ENCODE measurements at places on chromosomes 7 and 10.

- DNase-seq = no peak
Measured at GRCh38 chr10:132624847-132625471, 87.4 kb downstream of the INPP5A start.

GRCh38 chr10:31490858-31491504, 172.0 kb downstream of the ZEB1 start:
- DNase-seq = no peak

GRCh38 chr7:135706038-135706742, 21.8 kb downstream of the SLC13A4 start:
- DNase-seq = no peak

GRCh38 chr10:79054203-79055099, 14.3 kb upstream of the ZMIZ1 start:
- DNase-seq = peak; percentile 70

DNA sequence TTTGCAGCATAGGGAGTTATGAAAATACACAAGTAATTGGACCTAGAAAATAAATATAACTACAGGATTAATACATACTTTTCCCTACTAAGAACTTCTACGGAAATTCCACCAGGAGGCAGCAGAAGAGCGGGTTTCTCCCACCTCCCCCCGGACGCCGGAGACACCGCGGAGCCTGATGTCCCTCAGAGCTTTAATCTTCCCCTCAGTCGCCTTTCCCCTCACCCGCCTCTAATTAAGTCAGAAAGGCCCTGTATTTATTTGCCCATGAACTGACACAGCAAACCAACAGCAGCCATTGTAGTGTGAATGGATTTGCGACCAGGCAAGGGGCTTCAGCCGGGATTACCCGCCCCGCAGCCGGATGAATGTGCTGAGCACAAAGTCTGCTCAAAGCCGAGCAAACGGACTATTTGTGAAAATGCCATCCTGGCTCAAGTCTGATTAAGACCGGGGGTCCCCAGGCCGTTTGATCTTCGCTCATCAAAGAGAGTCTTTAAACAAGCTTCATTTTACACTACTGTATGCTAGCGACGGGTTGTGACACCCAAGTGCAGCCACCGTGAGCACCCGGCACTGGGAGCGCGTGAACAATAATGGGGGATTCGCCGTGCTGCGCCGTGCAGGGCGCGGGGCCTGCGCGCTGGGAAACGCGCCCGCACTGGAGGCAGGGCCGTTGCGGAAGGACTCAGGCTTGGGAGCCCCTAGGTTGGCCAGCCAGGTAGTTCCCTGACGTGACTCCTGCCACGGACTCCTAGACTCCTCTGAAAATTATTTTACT, 5.6 kb upstream of the DKK1 start:
- peak; percentile 48 for DNase-seq

DNA sequence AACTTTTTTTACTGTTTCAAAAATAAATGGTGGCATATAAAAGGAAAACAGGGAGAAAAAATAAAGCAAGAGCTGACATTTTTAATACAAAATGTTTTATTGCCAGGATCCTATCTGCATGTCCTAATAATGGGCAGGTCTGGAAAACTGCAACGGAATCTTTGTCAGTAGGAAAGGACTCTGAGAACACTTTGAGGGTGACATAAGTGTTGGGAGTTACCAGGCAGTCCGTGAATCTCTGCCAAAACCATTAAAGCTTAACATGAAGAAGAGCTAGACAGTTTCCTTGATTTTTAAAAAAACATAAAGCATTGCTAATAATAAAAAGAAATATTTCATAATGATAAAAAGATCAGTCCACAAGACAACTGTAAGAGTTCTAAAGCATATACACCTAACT, 80.7 kb downstream of the AGMO start:
- no peak for DNase-seq

DNA sequence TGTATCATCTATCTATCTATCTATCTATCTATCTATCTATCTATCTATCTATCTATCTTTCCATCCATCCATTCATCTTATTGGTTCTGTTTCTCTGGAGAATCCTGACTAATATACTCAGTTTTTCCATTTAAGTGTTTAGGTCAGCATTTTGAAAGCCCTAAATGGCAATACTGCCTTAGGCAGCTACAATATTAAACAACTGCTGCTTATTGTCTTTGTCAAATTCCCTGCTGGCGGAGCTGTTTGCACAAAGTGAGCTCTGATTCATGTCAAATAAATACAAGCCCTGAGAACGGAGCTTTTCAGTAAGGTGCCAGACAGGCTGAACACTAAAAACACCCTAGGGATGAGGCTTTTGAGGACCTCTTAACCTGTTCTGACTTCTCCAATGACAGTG, 7.1 kb upstream of the KLHL7 start:
- no peak for DNase-seq

DNA sequence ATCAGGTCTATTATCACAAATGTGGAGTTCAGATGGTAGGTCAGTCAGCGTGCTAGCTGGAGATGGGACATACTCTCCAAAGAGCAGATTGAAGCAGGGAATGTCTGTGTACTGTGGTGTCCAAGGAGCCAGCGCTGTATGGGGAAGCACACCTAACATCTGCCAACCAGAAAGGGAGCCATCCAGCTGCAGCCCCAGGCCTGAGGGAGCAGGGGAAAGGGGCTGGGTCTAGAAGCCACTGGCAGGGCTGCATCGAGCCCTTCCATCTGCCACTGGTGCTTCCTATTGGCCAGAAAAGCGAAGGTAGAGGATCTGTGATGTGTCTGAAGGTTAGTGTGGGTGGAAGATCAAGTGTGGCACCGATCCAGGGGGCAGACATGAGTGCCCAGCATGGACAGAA, 8.0 kb upstream of the RAMP3 start:
- DNase-seq = no peak

- DNase-seq = no peak
Measured at GRCh38 chr7:6258440-6259182, 13.8 kb downstream of the CYTH3 start.

- DNase-seq = peak; percentile 55
Measured at GRCh38 chr7:154953006-154953684, 49.8 kb downstream of the PAXIP1 start.

DNA sequence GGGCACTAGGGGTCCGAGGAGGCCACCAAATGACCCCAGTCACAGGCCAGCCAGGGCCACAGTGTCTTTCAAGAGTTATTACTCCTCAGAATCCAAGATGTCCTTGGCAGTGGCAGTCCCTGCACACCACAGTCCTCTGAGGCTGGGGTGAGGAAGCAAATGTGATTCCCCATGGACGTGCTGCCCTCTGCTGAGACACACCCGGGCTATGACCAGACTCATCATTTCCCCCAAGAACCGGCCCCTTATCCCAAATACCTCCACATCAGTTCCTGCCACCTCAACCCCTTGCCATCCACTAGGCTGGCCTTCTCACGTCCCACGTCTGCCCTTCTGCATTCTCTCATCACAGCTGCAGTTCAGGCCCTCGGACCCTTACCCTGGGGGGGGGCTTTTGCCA, 5.0 kb downstream of the PRKAG2 start:
- DNase-seq = no peak

DNA sequence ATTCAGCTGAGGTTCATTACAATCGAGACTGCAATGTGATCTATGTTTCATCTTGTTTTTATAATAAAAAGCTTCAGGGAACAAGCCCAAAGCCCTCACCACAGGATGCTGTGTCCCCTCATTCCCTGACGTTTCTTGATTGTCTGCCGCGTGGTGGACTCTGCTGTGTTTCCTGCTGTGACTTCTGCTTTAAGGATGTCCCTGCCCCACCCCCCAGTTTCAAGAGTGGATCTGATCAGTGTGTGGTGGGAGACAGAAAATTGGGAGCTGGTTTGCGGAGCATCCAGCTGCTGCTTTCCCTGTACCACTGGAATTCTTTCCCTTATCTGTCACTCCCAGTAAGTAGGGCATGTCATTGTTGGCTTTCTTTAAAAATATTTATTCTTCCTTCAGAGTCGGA, 86.2 kb downstream of the CREM start:
- DNase-seq = no peak

DNA sequence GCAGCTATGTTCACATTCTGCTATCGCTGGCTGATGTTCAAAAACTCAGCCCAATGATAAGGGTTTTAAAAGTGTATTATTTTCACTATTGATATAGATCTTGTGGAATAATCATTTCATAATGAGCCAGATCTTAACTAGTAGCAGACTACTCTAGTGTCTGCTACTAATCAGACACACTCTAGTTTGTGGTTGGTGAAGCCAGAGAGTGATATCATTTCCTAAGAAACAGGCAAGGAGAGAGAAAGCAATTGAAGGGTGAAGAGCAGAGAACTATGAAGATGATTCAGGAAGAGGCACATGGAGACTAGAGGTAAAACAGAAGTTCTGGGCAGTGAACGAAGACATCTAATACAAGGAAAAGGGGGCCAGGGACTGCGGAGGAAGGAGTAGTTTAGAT, 58.2 kb upstream of the BET1 start:
- DNase-seq = no peak

GRCh38 chr10:86758189-86759072, 2.0 kb downstream of the BMPR1A start:
- no peak for DNase-seq

GRCh38 chr7:155870334-155871180, 58.3 kb upstream of the SHH start:
- DNase-seq = no peak

DNA sequence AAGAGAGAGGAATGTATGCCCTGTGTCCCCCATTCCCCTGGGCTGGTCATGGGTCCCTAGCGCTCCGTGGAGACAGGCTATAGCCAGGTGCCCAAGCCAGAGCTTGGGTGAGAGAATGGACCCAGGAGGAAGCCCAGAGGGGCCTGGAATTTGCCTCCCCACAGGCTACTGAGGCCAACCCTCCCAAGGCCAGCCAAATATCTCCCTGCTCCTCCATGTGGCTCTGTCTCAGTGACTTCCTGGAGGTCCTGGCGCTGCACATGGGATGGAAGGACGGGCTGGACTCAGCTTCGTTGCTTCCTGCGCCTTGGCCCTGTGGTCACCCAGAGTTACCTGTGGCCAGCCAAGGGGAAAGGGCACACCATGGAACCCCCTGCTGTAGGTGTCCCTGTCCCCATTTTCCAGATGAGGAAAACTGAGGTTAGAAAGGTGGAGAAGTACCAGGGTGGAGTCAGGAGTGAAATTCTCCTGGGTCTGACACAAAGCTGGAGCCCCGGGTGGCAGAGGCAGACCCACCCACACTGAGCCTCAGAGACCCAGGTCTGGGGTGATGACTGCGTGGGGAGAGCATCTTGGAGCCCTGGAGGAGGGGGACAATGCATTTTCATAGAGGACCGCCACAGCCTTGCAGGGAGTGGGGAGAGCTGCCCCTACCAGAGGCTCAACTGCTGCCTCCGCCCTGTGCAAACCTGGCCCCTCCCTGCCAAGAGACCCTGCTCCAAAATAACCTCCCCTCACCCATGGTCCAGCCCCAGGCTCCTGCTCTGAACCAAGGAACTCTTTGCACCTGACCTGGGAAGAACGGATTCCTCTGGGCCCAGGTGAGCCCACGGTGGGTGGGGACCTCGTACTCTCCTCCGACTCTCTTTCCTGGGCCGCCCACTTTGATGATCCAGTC, 42.6 kb downstream of the TMEM270 start:
- no peak for DNase-seq

- DNase-seq = no peak
Measured at GRCh38 chr10:129505500-129506075, 38.5 kb downstream of the MGMT start.

GRCh38 chr10:31602541-31603234, 283.7 kb downstream of the ZEB1 start:
- DNase-seq = peak; percentile 46

DNA sequence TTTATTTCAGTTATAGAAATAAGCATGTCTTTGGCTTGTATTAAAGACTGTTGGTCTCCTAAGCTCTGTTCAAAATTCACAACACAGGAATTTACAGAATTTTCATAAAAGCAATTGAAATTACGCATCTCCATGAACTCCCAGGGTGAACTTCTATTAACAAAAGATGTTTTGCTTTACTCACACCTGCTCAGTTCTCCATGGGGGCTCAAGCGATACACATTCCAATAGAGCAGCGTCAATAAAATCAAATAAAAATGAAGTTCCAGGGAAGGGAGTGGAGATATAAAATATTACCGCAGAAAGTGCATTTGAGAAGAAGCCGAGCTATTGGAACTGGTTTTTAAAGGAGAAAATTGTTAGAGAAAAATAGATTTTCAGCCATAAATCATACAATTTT, 41.5 kb upstream of the ZNF438 start:
- no peak for DNase-seq

GRCh38 chr10:93816123-93816747, 58.5 kb downstream of the LGI1 start:
- DNase-seq = peak; percentile 59

DNA sequence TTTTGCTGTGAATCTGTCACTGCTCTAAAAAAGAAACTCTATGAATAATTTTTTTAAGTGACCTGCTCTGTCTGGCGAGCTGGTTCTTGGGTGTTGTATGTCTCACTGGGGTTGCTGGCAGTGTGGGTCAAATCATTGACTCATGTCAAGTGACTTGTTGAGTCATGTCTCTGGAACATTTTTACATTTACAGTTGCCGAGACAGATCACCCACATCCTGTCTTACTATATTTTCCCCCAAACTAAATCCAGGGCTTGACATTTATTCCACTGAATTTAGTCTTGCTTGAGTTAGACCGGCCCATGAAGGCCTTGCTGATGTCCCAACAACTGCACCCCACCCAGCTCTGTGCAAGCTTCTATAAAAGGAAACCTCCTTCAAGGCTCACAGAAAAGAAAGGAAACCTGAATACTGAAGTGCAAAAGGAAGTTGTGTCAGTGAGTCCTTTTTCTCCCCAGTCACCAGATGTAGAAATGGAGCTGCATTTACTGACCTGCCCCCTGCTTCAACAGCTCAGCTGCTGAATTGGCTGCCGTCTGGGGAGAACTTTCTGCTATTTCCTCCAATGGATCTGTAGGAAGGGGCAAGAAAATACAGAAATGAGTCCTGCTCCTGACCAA, 290.3 kb downstream of the TNS3 start:
- no peak for DNase-seq

DNA sequence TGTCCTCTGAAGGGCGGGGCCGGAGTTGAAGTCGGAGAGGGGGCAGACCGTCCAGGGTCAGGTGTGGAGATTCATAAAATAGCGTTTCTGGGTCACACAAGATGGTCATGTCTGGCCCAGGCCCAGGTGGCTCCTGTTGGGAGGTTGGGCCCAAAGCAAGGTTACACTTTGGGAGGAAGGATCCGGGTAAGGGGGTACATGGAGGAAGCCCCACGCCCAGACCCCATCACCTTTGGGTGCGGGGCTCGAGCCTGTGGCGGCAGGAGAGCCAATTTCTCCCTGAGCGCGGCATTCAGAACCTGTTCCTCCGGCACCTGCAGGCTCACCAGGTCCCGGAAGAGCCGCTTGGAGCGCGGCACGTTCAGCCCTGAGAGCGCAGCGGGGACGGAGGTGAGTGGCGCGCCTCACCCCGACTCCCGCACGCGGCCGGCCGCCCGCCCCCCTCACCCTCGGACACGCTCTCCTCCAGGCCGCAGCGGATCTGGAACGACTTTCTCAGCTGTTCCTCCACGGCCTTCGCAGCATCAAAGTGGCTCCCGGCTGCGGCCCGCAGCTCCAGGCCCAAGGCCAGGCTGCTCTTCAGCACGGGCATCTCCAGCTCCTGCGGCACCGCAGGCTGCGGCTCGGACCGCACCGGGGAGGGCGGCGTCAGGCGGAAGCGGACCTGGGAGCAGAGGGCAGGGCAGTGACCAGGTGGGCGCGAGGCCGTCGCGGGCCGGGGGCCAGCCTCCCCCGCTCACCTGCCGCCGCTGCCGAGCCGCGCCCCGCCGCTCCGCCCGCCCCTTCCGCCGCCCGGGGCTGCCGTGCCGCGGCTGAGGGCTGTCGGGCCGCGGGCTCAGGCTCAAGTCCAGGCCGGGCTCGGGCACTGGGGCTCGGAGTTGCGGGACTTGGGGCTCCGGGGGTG, 644 bp downstream of the PPP1R35 start:
- peak; percentile 45 for DNase-seq

- DNase-seq = peak; percentile 62
Measured at GRCh38 chr10:77925795-77926565, 575 bp downstream of the DLG5 start.

- no peak for DNase-seq
Measured at GRCh38 chr10:78260680-78261079, 227.0 kb downstream of the RPS24 start.

All from upper lobe of left lung (tissue), 6 donors.